Fibroblast of lung (primary cell): ENCODE measurements at places on chromosomes 11 and 22. TPM values are rescaled to one million over a fixed set of nuclear protein-coding genes. Genes with fewer than 3 reads are reported as not detected.
A peak's percentile ranks its signal among the peaks of the same experiment; 100 is the strongest.

Gene CABP2
- not detected in 2 replicates for total RNA-seq

GRCh38 chr11:27166130-27166529 is 125.5 kb downstream of the BBOX1 start:
- no peak for DNase-seq

Gene SLC5A1
- total RNA-seq: not detected in 2 replicates

- DNase-seq: no peak
Observed at GRCh38 chr11:8720868-8721608, 38.4 kb downstream of the RPL27A start.

DNA sequence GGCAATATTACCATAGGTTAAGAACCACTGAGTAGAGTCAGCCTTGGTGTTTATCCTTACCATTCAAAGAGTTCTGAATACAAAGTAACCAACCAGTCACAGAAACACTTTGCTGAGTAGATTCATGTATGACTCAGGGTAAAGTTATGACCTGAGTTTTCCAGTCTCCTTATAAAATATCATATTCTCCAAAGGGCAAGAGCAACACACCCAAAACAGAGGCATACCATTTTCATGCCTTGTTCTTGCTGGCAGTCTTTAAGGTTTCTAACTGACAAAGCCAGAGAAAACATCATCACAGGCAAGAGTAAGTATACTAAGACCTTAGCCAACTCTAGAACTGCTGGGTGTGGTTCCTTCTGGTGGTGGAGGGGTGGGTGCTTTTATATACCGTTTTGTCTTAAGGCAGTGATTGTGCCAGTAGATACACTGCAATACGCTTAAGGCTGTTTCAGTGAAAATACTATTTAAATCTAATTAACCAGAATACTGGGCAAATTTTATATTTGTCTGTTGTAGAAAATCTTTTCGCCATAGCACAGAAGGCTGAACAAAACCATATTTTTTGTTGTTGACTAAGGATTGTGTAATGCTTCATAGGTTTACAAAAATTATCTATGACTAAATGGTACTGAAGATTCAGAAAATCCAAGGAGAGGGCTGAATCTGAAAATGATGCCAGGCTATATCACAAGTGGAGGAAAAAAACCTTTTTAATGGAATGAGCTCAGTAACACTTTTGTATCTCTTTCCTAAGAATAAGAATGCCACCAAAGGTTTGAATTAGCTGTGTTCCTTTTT is 3.0 kb downstream of the ATL3 start:
- DNase-seq: peak; percentile 96
